ENCODE measurements at places on chromosomes 2 and 18. TPM values are rescaled to one million over a fixed set of nuclear protein-coding genes. Genes with fewer than 3 reads are reported as not detected.

GKN2 gene
- not detected for total RNA-seq

TMEM247 gene
- not detected for total RNA-seq

SMAD4 gene
- total RNA-seq = 113 TPM

ESPNL gene
- total RNA-seq = 0.16 TPM

C2orf76 gene
- total RNA-seq = 27.4 TPM

EVX2 gene
- not detected for total RNA-seq

CAB39 gene
- 51.4 TPM for total RNA-seq

HOXD13 gene
- total RNA-seq = not detected

PLEKHH2 gene
- total RNA-seq = 1.8 TPM

REG3A gene
- not detected for total RNA-seq

ABHD1 gene
- not detected for total RNA-seq

DYNAP gene
- not detected for total RNA-seq

RSAD2 gene
- total RNA-seq = not detected

LYG2 gene
- not detected for total RNA-seq

CIAO1 gene
- 54.2 TPM for total RNA-seq
